Stimulated activated CD4-positive, alpha-beta T cell treated with anti-CD3 and anti-CD28 coated beads, TNF-alpha, amount 100 ng/mL, for 1 hour (primary cell): ENCODE measurements at places on chromosomes 1 and 21.

- DNase-seq, result no peak
Observed at GRCh38 chr1:116674011-116674531, 6.5 kb upstream of the IGSF3 start.

GRCh38 chr1:46903481-46903880, 37.8 kb downstream of the CYP4A11 start:
- no peak for DNase-seq

GRCh38 chr1:85608851-85609250, 28.3 kb downstream of the CCN1 start:
- no peak for DNase-seq

GRCh38 chr1:56566994-56567393, 12.4 kb downstream of the PLPP3 start:
- no peak for DNase-seq

- DNase-seq, result no peak
Observed at GRCh38 chr1:84810343-84810742, 82.7 kb downstream of the LPAR3 start.

DNA sequence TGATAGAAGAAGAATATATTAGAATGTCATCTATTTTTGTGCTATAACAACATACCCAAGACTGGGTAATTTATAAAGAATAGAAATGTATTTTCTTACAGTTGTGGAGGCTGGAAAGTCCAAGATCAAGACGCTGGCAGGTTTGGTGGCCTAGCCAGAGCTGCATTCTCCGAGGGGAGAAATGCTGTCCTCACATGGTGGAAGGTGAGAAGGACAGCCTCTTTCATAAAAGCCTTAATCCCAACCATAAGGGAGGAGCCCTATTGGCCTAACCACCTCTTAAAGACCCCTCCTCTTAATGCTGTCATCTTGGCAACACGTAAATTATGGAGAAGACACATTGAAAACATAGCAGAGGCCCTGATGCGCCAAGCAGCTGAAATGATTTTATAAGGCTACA, 60.1 kb upstream of the KAZN start:
- no peak for DNase-seq

GRCh38 chr1:36206323-36206858, 17.9 kb upstream of the THRAP3 start:
- DNase-seq, result no peak

- no peak for DNase-seq
Observed at GRCh38 chr1:58879464-58879863, 95.6 kb upstream of the JUN start.

DNA sequence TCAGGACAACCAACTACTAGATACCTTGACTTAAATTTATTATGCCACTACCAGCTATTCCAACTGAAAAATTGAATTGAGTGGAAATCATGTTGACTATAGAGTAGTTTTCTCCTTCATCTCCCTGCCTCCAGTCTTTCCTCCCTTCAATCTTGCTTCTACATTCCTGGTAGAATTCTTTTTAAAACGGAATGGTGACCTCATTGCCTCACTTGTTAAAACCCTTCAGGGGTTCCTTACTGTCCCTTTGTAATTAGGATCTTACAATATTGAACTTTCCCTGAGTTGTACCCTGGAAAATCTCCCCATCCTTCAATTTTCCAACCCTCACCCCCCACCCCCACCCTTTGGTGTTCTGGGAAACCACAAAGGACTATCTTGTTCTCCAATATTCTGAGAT, 82.8 kb upstream of the ZNF326 start:
- DNase-seq, result no peak

DNA sequence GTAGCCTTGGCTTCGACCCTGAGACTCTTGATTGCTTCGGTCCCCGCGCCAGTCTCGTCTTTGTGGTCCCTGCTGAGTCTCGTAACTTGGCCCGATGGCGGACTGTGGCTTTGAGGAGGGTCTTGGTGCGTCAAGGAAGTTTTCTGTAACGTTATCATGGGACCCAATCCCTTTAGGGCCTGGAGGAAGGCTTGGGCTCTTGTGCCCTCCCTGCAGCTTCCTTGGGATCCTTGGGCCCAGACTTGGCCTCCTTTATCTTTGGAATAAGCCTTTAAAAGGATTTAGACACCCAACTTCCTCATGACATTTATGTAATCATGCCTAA, 371 bp downstream of the ZMPSTE24 start:
- DNase-seq, result no peak

DNA sequence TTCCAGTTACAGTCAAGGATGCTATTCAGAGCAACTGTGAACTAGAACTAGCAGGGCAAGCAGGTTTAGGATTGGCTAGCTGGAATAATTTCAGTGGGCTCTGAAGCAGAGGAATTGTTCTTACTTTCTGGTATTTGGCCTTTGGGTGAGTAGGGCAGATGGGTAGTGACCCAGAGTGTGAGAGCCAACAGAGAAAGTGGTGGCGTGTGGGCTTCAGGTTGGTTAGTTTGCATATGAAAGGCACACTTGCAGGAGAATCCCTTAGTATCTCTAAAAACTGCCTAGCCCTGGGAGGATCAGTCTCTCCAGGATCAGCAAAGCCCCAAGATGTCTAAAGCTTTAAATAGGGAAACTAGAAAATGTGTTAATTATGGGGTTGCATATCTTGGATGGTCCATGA, 67.6 kb upstream of the LRRC8B start:
- DNase-seq, result no peak

GRCh38 chr1:13725714-13726175, 25.8 kb downstream of the PRDM2 start:
- DNase-seq, result peak; percentile 22

DNA sequence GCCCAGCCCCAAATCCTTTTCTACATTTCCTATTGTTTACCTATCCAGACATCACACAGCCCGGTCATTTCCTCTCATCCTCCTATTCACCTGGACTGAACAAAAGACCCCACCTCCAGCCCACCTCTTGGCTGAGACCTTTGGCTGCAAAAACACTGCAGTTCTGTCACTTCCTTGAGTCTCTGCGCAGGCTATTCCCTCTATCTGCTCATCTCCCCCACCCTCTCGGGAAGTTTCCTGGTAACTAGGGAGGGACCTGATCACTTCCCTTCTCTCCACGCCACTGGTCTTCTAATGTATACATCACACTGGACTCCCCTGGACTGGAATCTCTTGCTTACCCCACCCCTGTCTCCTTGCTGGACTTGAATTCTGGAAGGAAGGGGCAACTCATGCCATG, 5.3 kb downstream of the HTR1D start:
- no peak for DNase-seq

DNA sequence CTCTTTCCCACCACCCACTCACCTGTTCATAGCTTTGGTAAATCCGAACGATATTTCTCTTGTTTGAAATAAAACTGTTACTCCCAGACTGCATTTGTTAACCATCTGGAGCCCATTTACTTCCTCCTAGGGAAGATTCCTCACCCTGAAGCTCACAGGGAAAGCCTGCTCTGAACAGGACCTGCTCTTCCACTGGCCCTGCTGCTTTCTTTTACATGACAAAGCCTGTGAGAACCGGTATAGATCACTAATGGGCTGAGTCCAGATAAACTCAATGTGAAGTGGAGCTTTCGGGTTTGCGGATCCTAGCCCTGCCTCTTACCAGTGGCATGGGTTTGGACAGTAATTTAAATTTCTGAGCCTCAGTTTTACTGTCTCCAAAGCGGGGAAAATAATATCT, 45.2 kb downstream of the FAM163A start:
- no peak for DNase-seq

DNA sequence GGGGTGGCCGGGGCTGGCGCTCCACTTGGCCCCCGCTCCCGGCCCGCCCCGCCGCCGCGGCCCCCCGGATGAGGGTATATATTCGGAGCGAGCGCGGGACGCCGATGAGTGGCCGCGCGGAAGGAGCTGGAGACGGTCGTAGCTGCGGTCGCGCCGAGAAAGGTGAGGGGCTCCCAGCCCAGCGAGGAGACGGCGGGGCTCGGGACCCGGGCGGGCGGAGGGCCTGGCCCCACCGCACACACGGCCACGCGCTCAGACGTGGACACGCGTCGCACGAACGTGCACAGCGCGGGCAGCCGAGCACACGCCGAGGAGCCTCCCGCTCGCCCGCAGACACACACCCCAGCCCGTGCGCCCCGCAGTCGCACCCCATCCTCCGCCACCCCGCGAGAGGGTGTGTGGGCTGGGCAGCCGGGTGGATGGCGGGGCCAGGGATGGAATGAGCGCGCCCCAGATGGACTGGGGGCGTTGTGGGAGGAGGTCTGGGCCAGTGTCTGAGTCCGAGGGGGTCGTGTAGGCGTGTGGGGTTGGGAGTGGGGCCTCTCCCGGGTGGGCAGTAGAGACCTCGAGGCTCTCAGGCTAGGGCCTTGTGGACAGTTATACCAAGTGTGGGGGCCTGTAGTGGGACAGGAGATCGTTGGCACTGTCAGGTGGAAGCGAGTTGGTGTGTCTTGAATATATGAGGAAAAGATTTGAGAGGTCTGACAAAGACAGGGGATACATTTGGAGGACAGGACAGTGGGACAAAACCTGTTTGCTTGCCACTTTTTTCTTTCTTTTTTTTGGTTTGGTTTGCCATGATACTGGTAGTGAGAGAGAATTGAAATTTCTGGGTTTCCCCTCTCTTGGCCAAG, at the start of gene UAP1:
Gene UAP1, plus strand, starts transcription at position 107 of the 854 bp plus-strand sequence. CDS start 4,347 bp downstream, outside the sequence.
- DNase-seq, result no peak

GRCh38 chr1:208785629-208786028, 541.4 kb upstream of the PLXNA2 start:
- DNase-seq, result no peak

DNA sequence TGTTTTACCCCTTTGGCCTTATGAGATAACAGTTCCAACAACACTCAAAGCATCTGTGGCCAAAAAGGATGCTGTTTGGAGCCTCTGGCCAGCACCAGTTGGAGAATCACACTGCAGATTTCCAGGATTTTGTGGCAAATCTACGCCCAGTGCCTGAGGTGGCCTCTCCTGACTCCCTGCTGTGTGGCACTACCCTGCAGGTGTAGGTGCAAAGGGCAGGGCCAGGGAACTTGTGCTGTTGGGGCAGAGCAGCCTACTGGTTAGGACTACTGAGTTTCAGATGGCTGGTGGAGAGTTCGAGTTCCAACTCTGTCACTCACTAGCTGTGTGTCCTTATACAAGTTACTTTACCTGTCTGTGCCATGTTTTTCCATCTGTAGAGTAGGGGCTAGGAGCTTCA, 170.5 kb downstream of the PTPRU start:
- no peak for DNase-seq

DNA sequence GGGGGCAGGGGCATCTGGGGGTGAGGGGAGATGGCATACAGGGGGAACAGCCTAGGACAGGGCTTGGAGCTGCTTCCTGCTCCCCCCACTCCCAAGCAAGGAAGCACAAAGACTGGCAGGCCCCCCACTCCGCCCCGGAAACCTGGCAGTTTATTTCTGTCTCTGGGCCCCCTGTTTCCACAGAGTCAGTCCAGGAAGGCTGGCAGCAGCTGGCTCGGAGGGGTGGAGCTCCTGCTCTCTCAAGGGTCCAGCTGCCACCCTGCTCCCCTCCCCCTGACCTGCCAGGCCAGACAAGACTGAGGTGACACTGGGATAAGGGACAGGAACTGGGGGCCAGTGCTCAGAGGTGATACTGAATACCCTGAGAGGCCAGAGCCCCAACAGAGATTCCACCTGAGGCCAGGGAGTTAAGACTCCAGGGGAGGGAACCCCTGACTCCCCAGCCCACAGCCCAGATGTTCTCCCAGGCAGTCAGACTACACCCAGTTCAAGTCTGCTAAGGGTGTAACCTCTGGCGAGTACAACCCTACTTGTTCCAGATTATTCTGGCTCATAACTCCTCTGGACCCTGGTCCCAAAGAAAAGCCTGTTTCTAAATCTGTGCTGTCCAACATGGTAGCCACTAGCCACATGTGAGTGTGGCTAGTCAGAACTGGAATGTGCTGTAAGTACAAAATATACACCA, 26.3 kb downstream of the AHDC1 start:
- no peak for DNase-seq

- no peak for DNase-seq
Observed at GRCh38 chr1:193036337-193037047, 22.7 kb downstream of the UCHL5 start.

GRCh38 chr21:32917362-32918135, 108.2 kb upstream of the OLIG2 start:
- no peak for DNase-seq

GRCh38 chr1:109046671-109047070, 4.8 kb upstream of the WDR47 start:
- DNase-seq, result no peak

DNA sequence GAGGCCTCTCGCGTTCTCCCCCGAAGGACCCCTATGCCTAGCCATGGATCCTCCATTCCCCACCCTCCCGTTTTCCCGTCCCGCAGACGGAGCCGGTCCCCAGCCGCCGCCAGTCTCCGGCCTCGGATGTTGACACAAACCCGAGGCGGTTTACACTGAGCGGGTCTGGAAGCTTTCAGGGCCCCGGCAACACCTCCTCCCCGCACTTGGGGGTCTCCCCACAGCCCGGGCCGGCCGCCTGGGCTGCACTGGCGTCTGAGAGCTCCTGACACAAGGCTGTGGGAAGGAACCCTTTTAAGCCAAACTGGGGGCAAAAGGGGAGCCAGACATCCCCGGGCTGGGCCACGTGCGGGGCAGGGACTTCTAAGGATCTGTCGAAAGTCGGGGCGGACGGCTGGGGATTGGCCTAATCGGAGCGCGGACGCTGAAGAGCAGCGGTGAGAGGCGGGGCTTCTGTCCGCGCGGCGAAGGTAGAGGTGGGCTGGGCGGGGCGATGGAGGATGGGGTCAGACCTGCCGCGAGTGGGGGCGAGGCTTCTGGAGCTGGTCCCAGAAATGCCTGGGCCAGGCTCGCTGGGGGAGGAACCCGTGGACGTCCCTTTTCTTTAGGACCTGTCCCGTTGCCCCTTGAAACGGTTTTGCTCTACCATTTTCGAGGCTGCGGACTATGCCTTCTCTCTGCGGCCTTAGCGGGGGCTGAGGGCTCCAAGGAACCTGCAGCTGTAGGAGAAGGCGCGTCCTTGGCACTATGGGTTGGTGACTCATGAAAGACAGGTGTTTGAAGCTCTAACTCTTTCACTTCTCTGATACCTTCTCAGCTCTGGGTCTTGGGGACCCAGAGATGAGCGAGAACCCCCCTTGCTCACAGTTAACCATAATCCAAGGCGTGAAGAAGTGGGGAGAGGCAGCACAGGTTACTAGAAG, 1.2 kb upstream of the HPCAL4 start:
- no peak for DNase-seq

GRCh38 chr21:31316488-31317169, 27.4 kb downstream of the TIAM1 start:
- DNase-seq, result no peak

- no peak for DNase-seq
Observed at GRCh38 chr1:116374353-116375147, 1.5 kb downstream of the ATP1A1 start.

DNA sequence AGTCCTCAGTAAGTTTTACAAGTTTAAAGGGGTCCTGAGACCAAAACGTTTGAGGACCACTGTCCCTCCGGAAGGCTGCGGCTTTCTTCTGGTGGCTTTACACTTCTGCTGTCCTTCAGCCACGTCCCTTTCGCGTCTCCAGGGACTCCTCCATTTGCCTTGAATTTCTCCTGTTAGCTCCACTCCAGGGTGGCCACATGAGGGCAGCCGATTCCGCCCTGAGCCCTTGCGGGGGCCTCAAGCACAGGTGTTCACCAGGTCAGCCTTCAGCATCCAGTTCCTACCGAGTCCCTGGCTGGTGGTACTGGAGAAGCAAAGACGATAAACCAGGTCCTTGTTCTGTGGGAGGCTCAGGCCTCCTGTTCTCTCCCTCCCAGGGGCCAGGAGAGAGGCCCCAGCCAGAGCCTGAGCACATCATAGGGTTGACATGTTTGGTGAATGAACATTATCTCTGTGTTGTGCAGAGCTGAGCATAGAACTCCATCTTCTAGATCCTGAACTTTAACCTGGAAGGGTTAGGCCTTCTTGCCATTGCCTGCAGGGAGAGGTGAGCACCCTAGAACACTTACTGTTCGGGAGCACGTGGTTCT, 27.4 kb upstream of the COQ8A start:
- peak; percentile 26 for DNase-seq

GRCh38 chr1:226223157-226223785, at the start of gene MIXL1:
TSS of gene MIXL1 (plus strand) at chr1:226223664. CDS start at chr1:226223682, 18 bp downstream.
- no peak for DNase-seq
